ENCODE measurements at places on chromosomes 1 and 21.

DNA sequence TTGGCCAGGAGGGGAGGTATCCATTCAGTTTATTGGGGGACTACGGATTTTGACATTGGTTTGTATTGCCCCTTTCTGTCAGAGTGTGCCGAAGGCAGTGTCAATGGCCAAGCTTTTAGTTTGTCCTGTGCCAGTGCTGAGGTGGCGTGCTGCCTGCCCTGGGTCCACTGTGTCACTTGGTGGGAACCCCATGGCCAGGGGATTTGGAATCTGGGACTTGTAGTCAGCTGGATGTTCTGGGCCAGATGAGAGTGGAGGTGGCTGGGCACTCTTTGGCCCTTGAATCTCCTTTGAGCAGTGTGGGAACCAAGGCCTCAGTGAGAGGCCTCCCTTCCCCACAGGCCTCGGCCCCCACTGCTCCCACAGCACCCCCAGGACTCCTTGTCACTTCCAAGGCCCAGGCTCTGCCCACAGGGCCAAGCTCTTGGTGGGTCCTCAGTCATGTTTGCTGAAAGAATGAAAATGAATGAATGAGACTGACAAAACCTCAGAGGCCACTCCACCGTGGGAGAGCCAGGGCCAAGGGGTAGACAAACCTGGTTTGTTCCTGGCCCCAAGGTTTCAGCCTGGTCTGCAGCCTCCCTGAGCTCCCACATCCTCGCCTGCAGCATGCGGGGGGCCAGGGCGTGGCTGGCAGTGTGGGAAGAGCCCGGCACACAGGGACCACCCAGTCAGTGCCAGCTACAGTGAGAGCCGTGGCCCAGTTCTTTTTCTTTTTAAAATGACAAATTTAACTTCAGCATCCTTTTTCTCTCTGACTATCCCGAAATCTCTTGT lies 412.2 kb downstream of the MATN1 start:
- DNase-seq, result no peak

GRCh38 chr21:25760677-25761076 lies 25.9 kb downstream of the GABPA start:
- no peak for DNase-seq

GRCh38 chr1:26535201-26535600 lies 5.6 kb downstream of the RPS6KA1 start:
- DNase-seq, result no peak

DNA sequence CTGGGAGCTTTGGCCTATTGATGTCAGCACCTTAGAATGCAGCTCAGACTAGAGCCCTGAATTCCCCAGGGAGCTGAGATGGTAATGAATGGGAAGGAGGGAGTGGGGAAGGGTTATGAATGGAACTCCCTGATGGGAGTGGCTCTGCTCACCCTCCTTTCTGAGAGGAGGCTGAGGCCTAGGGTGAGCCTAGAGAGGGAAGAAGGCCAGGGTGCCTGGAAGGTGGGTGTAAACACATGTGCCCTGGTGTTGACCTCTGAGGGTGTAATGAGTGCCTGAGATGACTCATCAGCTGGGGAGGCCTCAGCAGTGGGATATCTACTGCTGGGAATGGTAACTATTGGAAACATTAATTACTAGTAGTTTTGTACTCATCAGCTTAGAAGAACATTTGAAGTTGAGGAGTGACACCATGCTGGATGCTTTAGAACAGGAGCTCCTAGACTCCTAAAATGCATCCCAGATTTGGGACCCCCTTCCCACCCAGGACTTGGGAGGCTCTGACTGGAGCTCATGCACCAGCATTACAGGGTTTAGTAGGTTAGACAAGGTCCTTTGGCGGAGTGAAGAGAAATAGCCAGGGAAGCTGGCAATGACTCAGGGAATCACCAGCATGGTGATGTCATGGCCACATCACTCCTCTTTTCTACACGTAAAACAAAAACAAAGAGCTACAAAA lies 16.0 kb upstream of the PIGV start:
- peak; percentile 86 for DNase-seq

- no peak for DNase-seq
Observed at GRCh38 chr1:27689423-27690173, 17.6 kb upstream of the IFI6 start.

GRCh38 chr1:226064816-226065248 lies 2.3 kb downstream of the H3-3A start:
- DNase-seq, result peak; percentile 51
